ENCODE measurements at places on chromosomes 11 and 22. TPM values are rescaled to one million over a fixed set of nuclear protein-coding genes. Genes with fewer than 3 reads are reported as not detected.

The PGA3 gene
- total RNA-seq, result not detected

The SLC5A1 gene
- total RNA-seq, result 0.24 TPM

The DCHS1 gene
- total RNA-seq, result 0.19 TPM

The NXPE1 gene
- not detected for total RNA-seq

The OR52H1 gene
- total RNA-seq, result not detected

The CHRM1 gene
- 0.16 TPM for total RNA-seq

The VWA5A gene
- total RNA-seq, result 6.6 TPM

The MS4A6E gene
- total RNA-seq, result not detected

The AIFM3 gene
- total RNA-seq, result 3.9 TPM

The CYP2R1 gene
- 14.3 TPM for total RNA-seq

The TMEM179B gene
- 83.6 TPM for total RNA-seq

The SCN2B gene
- total RNA-seq, result not detected

The CRYBB3 gene
- not detected for total RNA-seq

The MS4A13 gene
- total RNA-seq, result not detected

The MMP13 gene
- not detected for total RNA-seq

The SCN3B gene
- total RNA-seq, result 0.11 TPM

The MRPL21 gene
- total RNA-seq, result 413 TPM

The FGF19 gene
- 0.13 TPM for total RNA-seq

The GTPBP1 gene
- 16.1 TPM for total RNA-seq

The KBTBD3 gene
- 8.7 TPM for total RNA-seq

The FAM168A gene
- 25.7 TPM for total RNA-seq

The C22orf31 gene
- total RNA-seq, result not detected

The ANO9 gene
- not detected for total RNA-seq

All from SK-MEL-5 (cell line).